HuH-7.5 (cell line): ENCODE measurements at places on chromosomes 1 and 21.

DNA sequence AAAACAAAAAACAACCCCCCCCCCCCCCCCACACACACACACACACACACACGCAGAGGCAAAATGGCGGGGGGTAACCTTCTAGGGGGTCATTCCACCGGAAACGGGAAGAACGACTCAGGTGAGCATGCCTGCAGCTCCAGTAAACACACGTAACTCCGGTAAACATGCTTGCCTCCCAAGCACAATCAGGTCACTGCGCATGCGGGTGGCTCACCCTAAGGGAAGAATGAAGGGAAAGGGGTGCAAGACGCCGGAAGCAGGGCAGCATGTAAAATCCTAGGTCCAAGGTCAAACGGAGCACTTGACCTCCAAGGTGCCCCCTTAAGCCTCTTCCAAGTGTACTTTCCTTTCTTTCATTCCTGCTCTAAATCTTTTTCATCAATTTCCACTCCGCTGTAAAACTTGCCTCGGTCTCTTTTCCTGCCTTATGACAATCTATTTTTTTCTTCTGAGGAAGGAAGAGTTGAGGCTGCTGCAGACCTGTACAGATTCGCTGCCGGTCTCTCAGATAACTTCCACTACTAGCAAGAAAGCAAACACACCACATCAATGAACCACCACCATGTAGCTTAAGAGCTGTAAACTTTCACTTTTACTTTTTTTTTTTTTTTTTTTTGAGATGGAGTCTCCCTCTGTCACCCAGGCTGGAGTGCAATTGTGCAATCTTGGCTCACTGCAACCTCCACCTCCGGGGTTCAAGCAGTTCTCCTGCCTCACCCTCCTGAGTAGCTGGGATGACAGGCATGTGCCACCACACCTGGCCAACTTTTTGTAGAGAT is 21.0 kb upstream of the CBR3 start:
- no peak for DNase-seq

- no peak for DNase-seq
These were observed 1.6 kb upstream of the CTSK start for GRCh38 chr1:150809651-150810050.

DNA sequence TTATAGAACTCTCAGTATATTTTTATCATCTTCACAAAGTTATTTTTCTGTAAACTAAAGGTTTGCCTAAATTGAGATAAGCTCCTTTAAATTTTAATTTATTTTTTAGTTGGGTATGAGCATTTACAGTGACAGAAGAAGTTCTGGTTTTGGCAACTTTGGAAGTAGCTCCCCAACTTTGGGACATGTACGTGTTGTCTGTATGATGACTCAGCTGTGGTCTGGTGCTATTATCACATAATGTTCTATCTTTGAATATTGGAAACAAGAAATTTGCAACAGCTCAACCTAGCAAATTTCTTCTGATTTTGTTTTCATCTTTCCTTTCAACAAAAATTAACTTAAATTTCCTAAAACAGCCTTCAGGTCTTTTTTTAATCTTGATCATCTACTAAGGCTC is 46.6 kb upstream of the C1orf105 start:
- no peak for DNase-seq

DNA sequence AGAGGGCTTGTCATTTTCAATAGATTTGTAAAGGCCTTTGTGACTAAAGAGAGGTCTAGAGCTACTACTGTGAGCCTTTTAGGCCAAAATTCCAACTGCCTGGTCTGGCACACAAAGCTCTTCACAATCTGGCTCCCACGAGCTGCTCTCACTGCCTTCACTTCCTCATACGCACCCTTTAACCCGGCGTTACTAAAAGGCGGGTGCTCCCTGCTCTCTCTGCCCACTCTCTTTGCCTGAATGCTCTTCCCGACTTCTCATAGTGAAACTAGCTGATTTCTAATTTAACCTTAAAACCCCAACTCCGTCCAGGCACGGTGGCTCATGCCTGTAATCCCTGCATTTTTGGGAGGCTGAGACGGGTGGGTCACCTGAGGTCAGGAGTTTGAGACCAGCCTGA is 14.2 kb downstream of the BSDC1 start:
- DNase-seq, result no peak

DNA sequence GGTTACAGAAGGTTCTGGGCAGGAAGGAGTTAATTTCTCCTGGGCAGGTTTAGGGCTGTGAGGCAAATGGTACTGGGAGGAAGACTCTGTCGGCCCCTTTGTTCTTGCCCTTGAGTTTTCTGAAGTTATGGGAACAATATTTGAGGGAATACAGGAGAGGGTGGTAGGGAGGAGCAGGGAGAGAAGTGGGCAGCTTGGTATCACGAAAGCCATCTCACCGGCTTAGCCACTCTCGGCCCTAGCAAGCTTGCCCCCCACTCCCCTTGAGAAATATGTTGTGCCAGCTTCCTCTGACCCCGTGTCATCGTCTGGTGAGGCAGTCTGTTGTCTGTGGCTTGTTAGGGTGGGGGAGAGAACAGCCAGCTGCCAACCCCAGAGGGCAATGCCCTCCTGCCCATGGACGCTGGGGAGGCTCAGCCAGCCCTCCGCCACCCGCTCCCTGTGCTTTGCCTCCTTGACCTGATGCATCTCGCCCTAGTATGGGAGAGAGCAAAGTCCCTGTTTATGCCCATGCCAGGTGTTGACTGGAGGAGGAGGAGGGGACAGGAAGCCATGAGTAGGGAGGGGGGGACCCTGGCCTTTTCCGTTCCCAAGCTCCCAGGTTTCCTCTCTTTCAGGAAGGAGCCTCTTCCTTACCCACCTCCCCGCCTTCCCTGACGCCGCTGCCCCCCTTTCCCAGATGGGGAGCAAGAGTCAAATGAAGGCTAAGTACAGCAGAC is 1.2 kb downstream of the EFNA1 start:
- DNase-seq, result peak; percentile 52

- DNase-seq, result no peak
These were observed 427.4 kb upstream of the NCAM2 start for GRCh38 chr21:20570824-20571232.

GRCh38 chr1:175129644-175129996 is 62.0 kb downstream of the TNN start:
- no peak for DNase-seq

DNA sequence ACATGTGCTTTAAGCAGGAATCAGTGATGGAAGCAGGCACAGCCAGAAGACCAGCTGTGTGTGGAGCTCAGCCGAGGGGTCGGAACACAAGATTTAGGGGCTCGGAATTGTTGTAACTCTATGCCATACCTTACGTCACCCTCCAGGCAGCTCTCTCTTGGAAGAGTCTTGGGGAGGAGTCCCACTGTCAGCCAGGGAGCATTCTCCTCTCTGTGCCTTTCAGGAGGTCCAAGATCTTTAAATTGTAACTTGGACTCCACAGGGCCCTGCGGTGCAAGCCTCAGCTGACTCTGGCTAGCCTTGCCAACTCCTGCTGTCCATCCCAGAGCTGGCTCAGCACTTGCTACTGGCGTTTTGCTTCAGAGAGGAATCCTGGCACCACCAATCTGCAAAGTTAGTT is 26.4 kb upstream of the ROR1 start:
- no peak for DNase-seq

DNA sequence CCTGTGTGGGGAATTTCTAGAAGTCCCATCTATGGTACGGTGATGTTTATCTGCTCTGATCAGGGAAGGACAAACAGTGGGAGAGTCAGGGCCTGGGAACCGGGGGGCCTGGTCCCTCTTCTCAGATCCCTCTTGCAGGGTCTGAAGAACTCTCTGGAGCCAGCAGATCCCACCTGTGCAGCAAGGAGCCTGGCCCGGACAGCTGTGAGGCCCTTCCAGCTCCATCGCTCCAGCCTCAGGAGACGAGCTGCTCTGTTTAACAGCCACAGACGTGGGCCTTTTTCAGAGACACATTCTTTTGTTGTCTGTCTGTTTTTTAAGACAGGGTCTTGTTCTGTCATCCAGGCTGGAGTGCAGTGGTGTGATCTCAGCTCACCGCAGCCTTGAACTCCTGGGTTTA is 14.5 kb downstream of the C1orf174 start:
- no peak for DNase-seq

DNA sequence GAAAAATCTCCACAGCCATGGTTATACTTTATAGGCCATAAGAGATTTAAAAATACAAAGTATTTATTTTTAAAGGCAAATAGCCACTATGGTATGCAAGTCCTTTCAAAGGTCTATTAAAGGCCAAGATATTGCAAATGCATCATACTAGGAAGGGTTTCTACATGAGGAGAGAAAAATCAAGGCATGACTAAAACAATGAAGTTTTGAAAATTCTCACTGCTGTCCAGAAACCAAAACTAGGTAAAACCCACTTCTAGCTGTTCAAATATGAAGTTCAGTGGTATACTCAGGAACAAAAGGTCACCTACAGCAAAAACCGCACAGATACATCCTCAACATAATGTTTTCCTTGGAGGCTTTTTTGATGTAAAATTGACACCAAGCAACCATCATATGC is 75.0 kb downstream of the EPS15 start:
- no peak for DNase-seq

- DNase-seq, result no peak
These were observed 68.4 kb upstream of the SSBP3 start for GRCh38 chr1:54474310-54475251.

DNA sequence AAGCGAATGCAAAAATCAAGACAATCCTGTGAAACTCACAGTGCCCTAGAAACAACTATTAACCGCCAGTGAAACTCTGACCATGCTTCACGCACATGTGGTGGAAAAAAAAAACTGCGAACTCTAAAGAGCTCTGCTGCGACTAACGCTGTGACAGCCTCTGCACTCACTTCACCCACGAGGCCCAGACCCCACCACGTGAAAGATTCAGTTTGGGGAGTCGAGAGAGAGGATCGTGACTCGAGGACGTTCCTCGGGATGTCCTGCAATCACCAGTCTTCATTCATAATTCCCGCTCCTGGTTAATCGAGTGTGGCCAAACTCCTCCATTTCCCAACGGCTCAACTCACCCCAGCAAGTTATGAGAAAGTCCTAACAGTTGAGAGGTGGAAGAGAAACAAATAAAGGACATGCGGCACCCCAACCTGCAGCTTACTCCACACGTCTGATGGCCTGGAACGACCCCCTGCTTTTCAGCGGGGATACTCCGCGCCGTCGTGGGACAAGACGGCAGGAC is 1.1 kb downstream of the SERBP1 start:
- DNase-seq, result no peak

- DNase-seq, result no peak
These were observed 206.4 kb downstream of the PTPRC start for GRCh38 chr1:198845271-198845670.

- DNase-seq, result no peak
These were observed 378.5 kb downstream of the SMYD3 start for GRCh38 chr1:246128494-246129069.

GRCh38 chr1:189681252-189681919 is 796.3 kb downstream of the BRINP3 start:
- peak; percentile 10 for DNase-seq

DNA sequence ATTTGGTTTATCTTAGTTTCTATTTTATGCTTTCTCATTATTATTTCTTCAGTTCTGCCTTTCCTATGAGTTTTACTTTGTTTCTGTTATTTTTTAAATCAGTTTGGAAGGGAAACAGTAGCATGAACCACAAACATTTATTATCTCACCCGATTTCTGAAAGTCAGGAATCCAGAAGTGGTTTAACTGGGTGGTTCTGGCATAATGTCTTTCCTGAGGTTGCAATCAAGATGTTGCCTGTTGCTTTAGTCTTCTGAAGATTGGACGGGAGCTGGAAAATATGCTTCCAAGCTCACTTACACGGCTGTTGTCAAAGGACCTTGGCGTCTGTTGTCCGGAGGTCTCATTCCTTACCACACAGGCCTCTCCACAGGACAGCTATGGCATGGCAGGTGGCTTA is 50.4 kb downstream of the SNRPE start:
- DNase-seq, result no peak

GRCh38 chr1:6535214-6535613 is 19.1 kb downstream of the NOL9 start:
- no peak for DNase-seq

DNA sequence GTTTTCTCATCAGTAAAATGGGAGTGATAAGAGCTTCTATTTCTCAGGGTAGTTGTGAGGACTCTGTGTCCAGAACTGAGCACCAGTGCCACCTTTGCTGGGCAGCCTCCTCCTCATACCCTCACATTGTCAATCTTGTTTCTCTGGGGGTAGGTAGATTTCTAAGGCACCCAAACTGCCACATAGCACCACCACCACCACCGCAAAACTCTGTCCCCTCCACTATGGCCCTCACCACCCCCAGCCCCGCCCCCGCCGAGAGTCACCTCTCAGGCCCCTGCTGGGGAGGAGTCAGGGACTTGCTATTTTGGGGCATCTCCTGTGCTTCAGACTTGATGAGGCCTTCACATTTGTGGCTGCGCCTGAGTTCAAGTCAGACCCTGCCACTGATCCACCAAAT is 549.2 kb downstream of the PTPRU start:
- no peak for DNase-seq

DNA sequence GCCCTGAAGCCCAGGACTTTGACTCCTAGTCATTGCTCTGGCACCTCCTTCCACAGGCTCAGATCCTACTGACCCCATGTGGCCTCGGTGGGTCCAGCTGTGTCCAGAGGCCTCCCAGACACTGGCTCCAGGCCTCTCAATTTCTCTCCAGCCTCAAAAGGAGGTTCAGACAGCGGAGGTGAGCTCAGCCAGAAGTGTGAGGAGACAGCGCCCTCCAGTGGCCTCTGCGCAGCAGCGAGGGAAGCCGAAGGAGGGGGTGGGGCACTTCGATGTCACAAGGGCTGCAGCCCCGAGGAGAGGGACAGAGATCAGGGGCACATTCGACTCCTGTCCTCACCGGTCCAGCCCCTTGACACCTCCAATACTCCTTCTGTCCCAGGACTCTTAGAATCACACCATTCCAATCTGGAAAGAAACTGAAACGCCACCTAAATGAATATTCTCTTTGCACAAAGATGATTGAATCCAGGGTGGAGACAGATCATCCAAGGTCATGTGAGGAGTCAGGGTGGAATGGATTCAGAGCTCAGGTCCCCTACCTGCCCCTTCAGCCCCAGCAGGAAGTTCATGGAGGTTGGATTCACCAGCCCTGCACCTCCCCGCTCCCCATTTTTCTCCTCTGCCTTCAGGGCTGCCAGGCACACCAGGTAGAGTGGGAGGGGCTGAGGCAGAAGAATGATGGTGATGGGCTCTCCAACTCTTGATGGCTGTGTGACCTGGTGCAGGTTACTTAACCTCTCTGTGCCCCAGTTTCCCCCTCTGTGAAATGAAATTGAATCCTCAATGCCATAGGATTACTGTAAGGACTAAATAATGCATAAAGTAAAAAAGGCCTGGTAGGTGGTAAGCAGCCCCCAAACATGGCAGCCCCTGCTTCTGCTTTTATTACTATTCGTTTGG is 34.8 kb upstream of the ZBTB40 start:
- DNase-seq, result peak; percentile 66

- DNase-seq, result peak; percentile 27
These were observed 12.1 kb upstream of the DEGS1 start for GRCh38 chr1:224170748-224171478.

GRCh38 chr1:198776602-198777029 is 137.8 kb downstream of the PTPRC start:
- DNase-seq, result no peak

DNA sequence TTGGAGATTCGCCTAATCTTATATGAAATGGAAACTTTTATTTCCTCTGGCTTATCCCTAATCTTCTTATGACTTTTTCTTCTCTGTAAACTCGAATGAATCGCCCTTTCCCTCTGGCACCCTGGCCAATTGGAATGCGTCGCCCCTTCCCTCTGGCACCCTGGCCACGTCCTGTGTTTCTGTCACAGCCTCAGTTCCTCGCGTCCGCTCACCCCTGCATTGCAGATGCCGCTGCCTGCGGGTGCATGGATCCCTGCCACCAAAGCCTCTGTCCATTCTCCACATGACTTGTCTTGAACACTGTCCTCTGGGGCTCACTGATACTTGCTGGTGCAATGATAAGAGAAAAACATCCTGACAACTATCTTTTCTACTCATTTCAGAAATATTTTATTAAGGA is 104.6 kb downstream of the ADARB1 start:
- DNase-seq, result no peak
